G401 (cell line): ENCODE measurements at places on chromosomes 2 and 18.
A peak's percentile ranks its signal among the peaks of the same experiment; 100 is the strongest.

DNA sequence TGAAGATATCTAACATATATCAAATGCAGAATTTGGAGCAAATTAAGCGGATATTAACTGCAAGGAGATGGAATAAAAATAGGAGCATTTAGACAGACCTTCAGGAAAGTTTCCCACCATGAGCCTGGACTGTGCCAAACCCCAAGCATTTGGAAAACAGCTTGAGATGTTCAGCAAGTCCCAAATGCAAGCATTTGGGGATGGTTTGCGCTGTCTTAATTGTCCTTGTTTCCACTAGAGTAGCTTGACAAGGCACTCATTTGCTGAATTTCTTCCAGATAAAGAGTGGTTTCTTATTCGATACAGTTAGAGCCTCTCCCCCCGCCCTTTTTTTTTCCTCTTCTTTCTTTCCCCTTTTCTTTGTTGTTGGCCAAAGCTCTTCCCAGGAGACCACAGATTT lies 77.1 kb upstream of the CDC42EP3 start:
- DNase-seq = no peak

GRCh38 chr2:228131833-228132232 lies 49.7 kb downstream of the SPHKAP start:
- DNase-seq = no peak

- DNase-seq = no peak
These were observed 90.5 kb downstream of the LAMA3 start for GRCh38 chr18:23779696-23780303.

DNA sequence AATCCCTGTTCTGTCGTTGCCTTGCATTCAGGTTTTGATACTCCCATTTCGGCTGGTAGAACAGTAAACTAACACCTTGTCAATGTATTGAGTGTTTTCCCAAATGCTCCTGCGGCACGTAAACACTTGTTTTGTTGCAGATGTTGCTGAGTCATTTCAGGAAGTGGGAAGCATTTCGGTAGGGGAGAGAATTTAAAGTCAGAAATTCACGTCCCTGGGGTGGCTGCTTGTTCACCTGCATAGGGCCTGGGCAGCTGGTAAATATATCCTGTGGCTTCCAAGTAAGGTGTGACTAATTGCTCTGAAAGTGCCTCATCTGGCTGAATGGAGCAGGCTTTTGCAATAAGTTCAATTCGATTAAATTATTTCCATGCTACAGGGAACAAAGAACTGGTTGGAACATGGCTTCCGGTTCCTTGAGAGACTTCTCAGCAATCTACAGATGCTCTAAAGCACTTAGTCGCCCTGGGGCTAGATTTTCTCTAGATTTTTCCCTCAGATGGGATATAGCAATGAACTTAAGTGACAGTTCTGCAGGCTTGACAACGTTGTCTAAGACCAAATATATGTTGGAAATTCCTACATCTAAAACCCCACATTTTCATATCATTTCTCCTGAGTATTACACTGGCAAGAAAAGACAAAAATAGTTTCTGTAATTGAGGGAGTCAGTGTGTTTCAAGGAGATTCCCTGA lies 5.2 kb downstream of the GALR1 start:
- no peak for DNase-seq

- no peak for DNase-seq
These were observed 124.9 kb downstream of the PRKCE start for GRCh38 chr2:45776160-45776955.

- DNase-seq = no peak
These were observed 61.1 kb upstream of the ACYP2 start for GRCh38 chr2:54054271-54054670.

DNA sequence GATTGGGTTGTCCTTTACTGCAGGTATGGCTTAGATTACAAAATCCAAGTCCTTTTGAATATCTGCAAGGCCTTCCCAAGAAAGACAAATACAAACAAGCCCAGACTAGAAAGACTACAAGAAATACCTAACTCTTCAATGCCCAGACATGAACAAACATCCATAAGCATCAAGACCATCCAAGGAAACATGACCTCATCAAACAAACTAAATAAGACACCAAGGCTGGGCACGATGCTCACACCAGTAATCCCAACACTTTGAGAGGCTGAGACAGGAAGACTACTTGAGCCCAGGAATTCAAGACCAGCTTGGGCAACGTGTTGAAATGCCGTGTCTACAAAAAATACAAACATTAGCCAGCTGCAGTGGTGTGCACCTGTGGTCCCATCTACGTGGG lies 31.7 kb downstream of the MAP4K3 start:
- DNase-seq = no peak

- DNase-seq = peak; percentile 84
These were observed at the start of gene ST3GAL5 for GRCh38 chr2:85888684-85889626. Gene ST3GAL5 (minus strand): TSS chr2:85888990. CDS start chr2:85888905, 85 bp downstream.

DNA sequence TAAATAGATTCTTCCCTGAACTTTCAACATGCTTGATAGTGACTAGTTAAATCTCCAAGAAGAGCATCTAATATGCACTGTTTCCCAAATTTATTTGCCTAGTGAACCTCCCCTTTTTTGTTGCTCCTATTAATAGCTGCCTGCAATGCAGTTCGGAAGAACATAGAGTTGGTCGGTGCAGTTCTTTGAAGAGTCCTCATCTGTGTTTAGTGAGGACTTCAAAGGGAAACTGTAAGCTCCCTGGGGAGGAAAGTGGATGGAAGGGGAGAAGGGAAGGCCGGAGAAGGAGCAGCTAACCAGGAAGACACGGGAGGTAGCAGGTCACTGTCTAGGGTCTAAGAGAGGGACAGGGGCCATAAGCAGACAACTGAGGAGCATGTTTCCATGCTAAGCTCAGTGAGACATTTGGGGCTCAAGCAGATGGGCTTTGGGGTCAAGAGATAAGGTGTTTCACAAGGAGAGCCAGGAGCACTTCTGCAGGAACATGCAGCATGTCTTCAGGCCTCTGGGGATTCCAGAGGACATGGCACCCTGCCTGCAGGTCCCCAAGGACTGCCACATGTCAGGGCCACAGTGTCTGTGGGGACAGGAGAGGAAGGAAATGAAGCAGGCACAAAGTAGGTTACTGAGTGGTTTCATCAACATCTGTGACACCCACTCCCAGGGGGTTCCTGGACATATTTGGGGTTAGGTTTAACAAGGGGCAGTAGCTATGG lies 48.7 kb upstream of the ANXA4 start:
- DNase-seq = no peak

DNA sequence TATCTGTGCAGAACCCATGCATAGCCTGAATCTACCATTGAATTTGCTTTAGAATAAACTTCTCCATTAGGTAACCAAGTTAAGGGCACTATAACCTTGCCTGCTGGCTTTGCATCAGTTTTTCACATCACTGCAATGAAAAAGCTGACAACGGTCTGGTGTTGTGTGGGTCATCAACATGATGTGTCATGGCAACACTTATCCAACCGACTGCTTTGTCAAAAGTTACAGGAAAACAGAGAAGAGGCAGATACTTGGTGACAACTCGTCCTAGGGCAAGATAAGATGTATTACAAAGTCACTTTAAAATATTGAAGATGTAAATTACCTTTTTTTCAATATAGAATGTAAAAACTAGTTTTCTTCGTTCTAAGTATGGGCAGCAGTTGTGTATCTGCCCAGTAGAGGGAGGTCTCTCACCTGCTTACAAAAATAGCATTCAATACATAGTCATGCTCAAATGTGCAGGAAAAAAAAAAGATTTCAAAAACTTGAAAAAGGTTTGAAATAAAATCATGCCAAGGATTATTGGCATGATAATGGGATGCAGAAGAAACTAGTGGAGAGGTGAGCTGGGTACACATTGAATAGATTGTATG lies 96.3 kb downstream of the EVA1A start:
- DNase-seq = no peak

GRCh38 chr2:240784629-240785423 lies 35.2 kb downstream of the KIF1A start:
- DNase-seq = no peak

DNA sequence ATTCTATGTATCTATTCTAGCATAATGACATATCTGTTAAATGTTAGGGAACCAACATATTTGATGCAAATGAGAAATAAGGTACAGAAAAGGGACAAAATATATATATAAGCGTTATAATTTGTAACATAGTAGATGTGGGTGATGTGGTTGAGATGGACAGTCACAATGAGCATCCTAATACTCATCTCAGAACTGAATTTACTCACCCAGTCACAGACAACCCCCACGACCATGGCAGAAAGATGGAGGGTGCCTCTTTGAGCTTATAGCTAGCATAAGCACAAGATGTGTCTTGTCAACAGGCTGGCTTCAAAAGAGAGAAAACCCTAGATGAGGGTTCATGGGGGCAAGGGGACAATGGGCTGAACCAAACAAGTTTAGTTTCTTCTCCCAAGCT lies 9.1 kb upstream of the DSG3 start:
- DNase-seq = no peak
